AG08396 (cell line): ENCODE measurements at places on chromosomes 13 and 19.
A peak's percentile ranks its signal among the peaks of the same experiment; 100 is the strongest.

DNA sequence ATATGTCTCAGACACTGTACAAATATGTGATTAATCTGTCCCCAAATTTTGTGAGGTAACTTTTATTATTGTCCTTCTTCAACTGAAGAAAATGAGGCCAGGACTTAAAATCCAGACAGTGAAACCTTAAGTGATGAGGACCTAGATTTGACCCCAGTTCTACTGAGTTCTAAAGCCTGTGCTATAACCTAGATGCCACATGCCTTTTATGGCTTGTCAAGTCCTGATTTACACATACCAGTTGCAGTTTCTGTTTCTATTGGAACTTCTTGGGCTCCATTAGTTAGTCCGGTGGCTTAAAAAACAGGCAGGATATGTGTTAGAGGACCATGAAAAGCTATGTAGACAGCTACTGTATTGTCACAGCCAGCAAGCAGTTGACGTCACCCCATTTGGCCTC is 436.5 kb upstream of the KLHL1 start:
- no peak for DNase-seq

DNA sequence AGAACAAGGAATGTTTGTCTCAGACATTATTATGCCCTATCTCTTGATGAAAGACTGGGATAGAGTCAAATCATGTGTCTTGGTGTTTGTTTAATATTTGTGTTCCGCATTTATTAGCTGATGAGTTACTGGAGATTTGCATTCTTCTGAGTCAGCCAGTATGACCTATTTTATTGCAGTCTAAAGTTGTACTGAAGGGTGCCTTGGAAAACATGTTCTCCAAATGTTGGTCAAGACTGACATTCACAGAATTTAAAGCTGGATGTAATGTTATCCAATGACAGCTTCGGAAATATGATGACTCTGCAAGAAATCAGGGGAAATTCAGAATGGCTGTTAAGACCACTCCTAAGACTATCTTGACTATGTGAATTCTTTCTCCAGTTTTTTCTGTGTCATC is 134.0 kb downstream of the KCNRG start:
- no peak for DNase-seq

- DNase-seq = no peak
Observed at GRCh38 chr13:79373916-79374315, 32.1 kb downstream of the RBM26 start.

- no peak for DNase-seq
Observed at GRCh38 chr19:16084067-16084685, 7.9 kb downstream of the TPM4 start.

- peak; percentile 89 for DNase-seq
Observed at GRCh38 chr19:19224852-19225494, 13.2 kb downstream of the NCAN start.

DNA sequence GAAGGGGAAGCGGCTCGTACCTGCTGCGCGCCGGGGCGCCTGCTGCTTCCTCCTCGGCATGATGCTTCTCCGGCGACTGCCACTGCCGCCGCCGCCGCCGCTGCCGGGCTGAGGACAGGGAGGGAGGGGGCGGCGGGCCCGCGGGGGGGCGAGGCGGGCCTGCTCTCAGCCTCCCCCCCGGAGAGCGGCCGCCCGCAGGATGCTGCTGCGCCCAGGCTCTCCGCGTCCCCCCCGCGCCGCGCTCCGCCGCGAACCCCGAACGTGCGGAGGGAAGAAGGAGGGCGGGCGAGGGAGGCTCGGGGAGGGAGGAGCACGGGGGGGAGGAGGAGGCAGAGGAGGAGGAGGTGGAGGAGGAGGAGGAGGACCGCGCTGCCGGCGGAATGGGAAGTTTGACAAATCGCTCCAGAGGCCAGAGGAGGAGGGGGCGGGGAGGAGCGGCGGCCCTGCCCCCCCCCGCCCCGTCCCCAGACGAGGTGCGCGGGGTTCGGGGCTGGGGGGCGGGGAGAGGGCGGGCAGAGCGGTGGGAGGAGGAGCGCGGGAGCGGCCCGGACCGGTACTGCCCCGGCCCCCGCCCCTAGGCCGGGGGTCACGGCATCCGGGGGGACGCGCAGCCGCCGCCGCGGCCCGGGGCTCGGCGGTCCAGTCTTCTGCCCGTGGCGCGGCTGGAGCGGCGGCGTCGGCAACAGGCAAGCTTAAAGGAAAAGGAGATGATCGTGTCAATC is at the start of gene TSHZ3:
Gene TSHZ3, minus strand, starts transcription at position 277 of the 722 bp plus-strand sequence. Its CDS starts 217 bp downstream, at position 60.
- DNase-seq = peak; percentile 85

DNA sequence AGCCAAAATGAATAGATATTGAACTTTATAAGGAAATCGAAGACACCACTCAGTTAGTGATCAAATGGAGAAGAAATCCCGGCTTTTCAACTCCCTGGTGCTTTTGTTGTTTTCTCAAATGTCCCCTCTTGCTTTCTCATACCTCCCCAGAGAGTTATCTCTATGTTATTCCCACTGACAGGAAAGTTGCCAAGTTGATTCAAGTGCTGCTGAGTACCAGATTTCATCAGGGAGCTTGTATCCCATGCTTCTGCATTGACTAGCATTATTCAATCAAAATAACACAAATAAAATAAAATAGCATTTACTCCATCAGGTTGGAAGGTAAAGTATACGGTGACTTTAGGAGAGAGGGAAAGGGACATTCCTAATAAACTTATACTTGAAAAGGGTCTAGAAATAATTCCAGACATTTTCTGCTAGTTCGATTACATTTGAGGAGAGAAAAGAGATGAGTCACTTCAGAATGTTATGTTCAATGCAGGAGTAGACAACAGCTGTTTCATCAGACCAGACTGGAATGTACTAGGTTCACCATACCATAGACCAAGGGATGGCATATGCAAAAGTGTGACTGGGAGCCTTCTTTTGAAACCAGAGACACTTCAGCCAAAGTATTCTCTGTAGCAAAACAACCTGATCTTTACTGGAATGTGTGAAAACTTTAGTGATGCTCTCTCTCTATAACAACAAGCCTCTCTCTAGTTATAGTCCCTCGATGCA is 397.8 kb downstream of the FGF14 start:
- DNase-seq = no peak

DNA sequence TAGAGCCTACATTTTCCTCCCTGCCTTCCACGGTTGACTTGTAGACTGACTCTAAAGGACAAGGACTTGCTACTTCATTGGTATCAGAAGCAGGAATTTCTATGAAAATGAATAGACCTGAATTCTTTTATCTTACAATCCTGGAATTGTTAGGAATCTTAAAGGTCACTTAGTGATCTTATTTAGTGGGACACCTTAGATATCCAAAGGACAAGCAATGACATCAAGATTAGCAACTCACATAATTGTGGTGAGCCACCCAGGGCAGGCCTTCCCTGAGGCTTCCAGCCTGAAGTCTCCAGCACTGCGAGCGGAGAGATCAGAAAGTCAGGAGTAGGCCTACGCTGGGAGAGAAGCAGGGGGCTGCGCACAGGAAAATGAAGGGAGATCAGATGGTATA is 37.8 kb downstream of the KLF5 start:
- no peak for DNase-seq

DNA sequence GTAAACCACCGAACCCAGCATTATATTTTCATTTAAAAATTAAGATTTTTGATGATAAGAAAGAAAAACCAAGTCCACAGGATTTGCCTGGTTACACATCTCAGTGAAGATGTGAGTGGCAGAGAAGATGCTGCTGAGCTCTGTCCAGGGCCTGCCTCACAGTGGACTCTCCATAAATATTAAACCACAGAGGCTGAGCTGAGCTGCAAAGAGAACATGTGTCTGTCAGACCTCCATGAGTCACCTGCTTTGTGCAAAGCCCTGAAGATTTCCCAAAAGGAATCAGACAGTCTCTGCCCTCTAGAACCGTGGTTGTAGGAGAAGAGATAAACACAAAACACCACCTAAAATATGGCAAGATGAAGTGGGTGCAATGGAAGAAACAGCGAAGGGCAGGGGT is 127.2 kb upstream of the TSC22D1 start:
- DNase-seq = peak; percentile 46

DNA sequence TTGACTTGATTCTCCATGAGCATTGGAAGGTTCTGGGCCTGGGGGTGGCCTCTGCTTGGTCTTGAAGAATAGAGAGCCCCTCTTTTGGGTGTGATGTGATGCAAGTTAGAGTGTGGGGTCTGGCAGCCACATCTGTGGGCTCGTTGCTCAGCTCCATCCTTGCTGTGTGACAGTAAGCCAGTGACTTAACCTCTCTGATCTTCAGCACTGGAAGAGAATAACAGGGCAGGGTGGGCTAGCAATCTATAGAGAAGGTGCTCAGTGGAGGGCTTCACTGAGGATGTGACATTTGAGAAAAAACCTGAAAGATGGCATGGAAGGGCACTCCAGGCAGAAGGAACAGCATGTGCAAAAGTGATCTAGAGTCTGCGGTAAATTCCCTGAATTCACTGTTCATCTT is 28.2 kb downstream of the CELF5 start:
- DNase-seq = no peak

GRCh38 chr19:50551715-50552187 is 16.5 kb downstream of the LRRC4B start:
- no peak for DNase-seq

DNA sequence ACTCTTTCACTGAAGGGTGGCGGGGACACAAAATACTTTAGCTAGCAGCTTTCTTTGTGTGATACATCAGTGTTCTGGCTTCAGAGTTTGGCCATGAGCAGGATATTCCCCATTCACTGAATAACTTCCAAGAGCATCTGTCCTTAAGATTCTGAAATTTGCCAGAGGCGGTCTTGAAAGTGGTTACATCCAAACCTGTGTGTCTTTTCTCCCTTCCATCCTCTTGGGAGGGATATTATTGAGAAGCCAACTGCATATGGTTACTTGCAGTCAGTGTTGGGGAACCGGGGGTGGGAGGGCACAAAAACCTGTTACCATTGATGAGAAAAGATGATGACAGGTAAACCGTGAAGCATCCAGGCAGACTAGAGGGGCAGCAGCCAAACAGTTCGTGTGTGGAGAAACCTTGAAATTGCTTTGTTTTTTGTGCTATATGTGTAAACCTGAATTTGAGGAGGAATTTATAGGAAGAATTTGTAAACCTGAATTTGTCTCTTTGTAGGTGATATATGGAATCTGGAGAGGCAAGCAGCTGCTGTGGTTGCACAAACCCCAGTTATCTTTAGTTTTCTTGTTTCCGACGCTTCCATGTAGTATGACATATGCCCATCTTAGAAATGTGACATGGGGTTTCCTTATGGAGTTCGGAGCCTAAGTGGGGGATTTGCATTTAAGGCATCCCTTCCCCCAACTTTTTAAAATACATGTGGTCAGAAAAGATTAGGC is 104.8 kb downstream of the WDFY2 start:
- no peak for DNase-seq

DNA sequence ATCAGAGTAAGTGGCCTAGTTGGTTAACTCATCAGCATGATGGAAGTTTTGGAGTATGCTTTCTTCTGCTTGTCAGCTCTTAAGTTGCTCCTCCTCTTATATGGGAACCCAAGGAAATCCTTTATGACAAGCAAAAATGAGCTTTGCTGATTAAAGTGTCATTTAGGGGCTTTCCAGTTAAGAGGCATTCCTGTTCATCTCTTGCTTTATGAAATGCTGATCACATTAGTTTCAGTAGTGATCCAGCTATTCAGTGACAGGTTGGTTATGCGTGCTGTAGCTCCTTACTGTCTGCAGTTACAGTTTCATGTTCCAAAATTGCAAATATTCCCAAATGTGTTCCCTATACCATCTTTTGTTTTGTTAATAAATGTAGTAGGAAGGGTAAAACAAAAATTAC is 146.6 kb downstream of the CDK8 start:
- DNase-seq = no peak

- no peak for DNase-seq
Observed at GRCh38 chr19:18518639-18519038, 3.2 kb downstream of the ELL start.

GRCh38 chr13:51297556-51297955 is 41.9 kb upstream of the SERPINE3 start:
- no peak for DNase-seq
